ENCODE measurements at places on chromosomes 6 and 20.

- DNase-seq: no peak
Measured at GRCh38 chr6:115873901-115874300, 186.8 kb downstream of the FRK start.

- DNase-seq: no peak
Measured at GRCh38 chr6:169396554-169397163, 143.0 kb upstream of the THBS2 start.

- DNase-seq: no peak
Measured at GRCh38 chr6:15549371-15549770, 113.5 kb downstream of the DTNBP1 start.

DNA sequence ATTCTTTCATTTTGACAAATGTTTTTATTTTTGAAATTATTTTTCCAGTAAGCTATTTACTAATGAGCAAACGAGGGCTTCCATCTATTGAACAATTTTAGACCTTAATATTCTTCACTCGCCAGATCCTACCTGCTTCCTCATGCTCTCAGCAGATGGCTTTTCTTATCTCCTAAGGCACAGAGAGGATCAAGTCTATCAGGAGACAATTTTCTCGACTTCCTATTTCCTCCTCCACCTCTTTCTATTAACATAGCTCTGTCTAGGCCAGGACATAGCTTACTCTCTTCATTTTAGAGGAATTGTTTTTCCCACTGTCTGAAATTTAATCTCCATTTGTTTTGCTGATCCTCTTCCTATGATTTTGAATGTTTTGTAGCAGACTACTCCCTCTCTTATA lies 87.0 kb upstream of the MAN1A1 start:
- DNase-seq: no peak

GRCh38 chr6:44221291-44221960 lies 2.0 kb upstream of the SLC29A1 start:
- peak; percentile 85 for DNase-seq

DNA sequence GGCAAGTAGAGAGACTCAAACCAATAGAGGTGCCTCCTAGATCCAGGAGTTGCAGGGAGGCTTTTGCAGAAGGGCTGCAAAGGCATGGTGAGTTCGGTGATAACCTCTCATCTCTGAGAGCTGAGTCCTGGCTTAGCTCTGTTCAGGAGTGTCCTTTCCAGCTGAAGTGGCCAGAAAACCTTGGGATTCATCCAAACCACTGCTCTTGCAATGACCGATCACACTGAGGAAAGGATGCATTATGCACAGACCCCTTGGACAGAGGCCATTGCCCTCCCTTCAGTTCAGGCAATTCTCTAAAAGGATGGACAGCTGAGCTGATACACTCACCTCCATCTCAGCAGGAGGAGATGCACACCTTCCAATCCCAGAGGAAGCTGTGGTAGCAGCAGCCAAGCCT lies 158.8 kb upstream of the ENPP5 start:
- no peak for DNase-seq

DNA sequence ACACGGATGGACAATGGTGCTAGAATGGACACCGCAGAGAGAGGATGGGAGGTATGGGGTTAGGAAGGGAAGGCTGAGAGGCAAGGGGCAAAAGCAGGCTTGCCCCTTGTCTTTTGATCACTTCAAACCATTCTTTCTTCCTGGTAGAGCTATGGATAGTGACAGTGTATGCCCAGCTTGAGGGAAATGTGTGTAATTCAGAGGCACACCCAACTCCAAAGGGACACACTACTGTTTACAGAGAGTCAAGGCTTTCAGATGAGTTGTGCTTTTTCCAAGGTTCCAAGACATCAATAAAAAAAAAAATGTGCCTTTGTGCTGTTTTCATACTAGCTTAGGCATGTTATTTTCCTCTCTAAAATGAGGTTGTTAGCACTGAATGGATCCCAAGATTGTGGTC lies 185.0 kb downstream of the MCHR2 start:
- DNase-seq: no peak

All from stimulated activated CD8-positive, alpha-beta memory T cell treated with anti-CD3 and anti-CD28 coated beads, Interleukin-4, amount 100 ng/mL, for 48 hours (primary cell).